ENCODE measurements at places on chromosomes 5 and 9.

- DNase-seq, result no peak
Measured at GRCh38 chr9:19485193-19485592, 76.4 kb downstream of the ACER2 start.

DNA sequence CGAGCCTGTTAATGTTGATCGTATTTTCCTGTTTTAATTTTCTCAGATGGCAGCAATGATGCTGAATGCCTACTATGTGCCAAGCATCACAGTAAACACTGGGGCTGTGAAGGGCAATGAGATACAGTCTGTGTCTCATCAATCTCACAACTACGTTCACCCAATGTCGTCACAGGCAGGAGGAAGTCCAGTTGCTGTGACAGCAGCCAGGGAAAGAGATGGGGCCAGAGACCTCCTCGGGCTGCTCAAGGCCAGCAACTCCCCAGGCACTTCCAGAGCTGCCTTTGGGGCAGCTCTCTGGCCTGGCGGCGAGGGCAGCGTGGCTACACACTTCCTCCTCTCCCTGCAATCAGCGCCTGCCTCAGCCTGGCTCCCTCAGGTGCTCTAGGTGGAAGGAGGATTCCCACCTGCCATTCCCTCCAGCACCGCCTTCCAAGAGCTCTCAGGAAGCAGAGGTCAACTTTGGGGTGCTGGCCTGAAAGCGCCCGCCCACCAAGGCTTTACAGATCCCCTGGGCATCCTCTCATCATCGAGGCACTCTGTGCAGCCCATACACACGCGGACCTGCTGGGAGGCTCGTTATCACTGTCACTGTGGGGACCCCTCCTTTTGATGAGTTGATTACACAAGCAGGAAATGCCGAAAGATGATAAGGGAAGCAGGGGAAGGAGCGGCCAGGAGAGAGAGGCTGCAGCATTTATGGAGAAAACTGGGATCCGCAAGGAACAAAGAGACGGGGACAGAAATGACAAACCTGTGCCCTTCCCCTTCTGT, 159.2 kb downstream of the ZDHHC21 start:
- DNase-seq, result no peak

DNA sequence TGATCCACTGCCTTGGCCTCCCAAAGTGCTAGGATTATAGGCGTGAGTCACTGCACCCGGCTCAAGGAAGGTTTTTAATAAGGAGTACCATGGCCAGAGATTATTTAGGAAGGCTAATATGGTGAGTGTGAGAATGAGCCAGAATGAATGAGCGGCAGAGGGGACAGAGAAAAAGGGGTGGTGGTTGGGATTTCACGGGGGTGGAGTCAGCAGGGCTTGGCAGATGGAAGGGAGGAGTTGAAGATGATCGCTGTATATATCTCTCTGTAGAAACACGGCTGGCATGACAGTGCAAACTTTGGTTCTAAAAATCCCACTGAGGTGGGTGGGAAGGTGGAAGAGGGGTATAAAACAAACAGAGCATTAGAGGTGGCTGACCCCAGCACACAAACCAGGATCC, 176.7 kb upstream of the TBC1D2 start:
- no peak for DNase-seq

GRCh38 chr9:137301081-137301947, 757 bp downstream of the NRARP start:
- DNase-seq, result peak; percentile 29

DNA sequence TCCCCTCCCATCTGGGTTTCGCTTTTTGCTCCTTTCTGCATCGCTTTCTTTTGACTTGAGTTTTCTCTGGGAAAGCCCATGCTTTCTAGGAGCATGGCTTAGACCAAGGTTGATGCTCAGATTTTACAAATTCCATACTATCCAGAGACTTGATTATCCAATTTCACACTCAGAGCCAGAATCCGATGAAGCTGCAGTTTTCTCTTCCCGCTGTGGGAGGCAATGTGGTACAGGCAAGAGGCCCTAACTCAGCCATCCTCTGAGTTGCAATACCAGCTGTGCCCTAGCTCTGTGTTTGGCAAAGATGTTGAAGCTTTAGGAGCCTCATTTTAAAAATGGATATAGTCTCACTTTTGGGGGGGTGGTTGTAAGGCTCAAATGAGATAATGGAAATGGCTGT, 85.1 kb downstream of the BRINP1 start:
- DNase-seq, result no peak

- no peak for DNase-seq
Measured at GRCh38 chr9:82410866-82411265, 422.3 kb downstream of the SPATA31D1 start.

DNA sequence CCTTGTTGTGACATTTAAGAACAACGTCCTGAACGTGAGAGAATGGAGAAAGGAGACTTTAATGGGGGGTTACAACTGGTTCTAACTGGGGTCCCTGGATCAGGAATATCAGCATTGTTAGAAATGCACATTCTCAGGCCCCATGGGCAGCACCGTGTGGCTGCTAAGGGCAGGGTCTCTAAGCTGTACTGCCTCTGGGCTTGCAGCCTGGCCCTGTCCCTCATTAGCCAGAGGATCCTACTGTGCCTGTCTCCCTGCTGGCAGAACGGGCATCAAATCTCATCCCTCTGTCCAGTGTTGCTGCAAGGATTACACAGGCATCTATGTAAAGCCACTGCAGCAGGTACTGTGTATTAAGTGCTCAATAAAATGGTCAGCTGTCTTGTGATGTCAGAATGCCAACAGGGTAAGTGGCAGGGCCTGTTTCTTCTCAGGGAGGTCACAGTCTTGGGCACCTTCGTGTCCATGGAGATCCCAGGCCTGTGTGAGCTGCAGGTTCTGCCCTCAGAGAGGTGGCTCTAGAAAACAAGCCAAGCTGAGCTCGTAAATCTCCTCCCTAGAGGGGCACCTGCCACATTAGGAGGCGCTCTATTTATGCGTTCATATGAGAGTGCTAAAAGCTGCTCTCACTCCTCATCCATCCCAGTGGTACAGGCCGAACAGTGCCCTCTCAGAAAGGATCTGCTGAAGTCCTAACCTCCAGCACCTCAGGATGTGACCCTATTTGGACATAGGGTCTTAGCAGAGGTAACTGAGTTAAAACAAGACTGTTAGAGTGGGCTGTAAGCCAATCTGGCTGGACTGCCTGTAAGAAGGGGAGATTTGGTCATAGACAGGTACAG, 210.5 kb downstream of the GADD45G start:
- no peak for DNase-seq

DNA sequence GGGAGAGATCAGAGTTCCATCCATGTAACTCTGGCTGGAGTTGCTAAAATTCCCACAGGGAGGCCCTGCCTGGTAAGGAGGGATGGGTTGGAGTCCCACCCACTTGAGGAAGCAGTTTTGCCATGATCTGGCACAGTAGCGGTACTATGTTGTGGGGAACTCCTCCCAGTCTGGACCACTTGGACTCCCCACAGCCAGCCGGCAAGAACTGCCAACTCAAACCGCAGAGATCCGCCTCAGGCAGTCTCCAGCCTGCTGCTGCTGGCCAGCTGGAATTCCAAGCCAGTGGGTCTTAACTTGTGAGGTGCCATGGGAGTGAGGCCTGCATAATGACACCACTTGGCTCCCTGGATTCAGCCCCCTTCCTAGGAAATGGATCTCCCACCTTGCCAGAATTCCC, 151.9 kb downstream of the NDUFS4 start:
- no peak for DNase-seq

DNA sequence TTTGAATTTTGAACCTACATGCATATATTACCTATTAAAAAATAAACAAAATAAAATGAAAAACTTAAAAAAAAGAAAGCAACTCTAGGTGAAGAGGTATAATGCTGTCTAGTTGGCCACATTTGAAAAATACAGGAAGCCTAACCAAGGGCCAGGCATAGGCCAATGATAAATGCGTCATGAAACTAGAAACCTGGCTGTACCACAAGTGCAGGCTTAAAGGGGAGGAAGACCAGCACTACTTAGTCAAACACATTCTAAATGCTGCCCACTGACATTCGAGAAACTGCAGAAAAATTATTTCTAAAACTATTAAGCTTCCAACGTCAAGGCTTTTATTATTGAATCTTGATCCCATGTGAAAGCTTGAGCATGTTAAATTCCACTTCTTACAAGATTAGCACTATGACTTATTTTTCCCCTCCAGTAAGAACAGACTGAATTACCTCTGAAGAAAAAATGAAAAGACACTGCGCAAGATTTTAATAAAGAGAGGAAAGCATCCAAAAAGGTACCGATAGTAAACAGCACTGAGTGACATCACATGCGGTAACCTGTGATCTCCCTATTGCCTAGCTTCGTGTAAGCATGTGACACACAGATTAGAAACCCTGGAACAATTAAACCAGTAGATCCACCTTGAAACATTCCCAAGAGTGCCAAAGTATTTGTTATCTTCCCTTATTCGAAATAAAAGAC, 16.2 kb downstream of the CDC14B start:
- no peak for DNase-seq

DNA sequence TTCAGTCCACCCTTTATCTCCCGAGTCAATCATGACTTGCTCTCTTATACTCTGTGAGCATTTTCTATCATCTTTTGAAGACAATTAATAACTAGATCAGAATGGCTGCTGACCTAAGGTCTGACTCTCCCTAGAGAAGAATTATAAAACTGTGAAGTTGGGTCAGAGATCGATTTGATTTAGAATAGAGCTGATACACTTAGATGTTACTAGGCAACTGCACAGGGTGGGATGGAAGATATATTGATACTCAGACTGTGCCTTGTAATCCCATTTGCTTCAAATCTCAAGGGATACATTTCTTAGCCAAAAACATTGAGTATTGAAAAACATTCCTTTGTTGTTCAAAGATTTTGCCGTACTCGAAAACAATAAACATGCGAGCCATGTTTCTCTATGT, 106.0 kb upstream of the NMUR2 start:
- no peak for DNase-seq

- DNase-seq, result no peak
Measured at GRCh38 chr9:4167079-4167671, 132.7 kb downstream of the GLIS3 start.

DNA sequence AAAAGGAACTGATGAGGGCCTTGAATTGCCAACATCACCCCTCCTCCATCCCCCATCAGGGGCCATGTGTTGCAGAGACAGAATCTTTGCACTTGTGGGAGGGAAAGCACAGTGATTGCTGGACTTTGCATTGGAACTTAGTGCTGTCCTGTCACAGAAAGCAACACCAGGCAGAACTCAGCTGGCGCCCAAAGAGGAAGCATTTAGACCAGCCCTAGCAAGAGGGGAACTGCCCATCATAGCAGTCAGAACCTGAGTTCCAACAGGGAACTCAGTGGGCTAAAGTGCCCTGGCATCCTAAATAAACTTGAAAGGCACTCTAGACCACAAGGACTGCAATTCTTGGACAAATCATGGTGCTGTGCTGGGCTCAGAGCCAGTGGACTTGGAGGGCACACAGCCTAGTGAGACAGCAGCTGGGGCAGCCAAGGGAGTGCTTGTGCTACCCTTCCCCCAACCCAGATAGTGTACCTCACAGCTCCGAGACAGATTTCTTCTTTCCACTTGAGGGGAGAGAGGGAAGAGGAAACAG, 128.1 kb downstream of the ACTL7B start:
- no peak for DNase-seq

GRCh38 chr5:175627005-175627404, 30.9 kb upstream of the HRH2 start:
- DNase-seq, result no peak

DNA sequence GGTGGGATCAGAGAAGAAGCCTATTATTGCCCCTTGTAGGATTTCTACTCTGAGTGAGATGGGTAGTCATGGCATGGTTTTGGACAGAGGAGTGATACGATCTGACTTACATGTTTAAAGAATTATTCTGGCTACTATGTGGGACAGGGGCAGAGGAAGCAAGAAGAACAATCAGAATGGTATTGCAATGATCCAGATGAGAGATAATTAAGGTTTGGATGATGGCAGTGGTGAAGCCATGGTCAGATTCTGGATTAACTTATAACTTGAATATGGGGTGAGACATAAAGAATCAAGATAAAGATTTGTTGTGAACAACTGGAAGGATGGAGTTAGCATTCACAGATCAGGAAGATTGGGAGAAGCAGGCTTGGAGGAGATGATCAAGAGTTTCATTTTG, 3.4 kb upstream of the HEMGN start:
- no peak for DNase-seq

- no peak for DNase-seq
Measured at GRCh38 chr9:110105107-110105506, 102.9 kb downstream of the C9orf152 start.

GRCh38 chr9:120324996-120325642, 254.8 kb downstream of the CDK5RAP2 start:
- DNase-seq, result no peak

- no peak for DNase-seq
Measured at GRCh38 chr5:197892-198489, 6.7 kb downstream of the LRRC14B start.

DNA sequence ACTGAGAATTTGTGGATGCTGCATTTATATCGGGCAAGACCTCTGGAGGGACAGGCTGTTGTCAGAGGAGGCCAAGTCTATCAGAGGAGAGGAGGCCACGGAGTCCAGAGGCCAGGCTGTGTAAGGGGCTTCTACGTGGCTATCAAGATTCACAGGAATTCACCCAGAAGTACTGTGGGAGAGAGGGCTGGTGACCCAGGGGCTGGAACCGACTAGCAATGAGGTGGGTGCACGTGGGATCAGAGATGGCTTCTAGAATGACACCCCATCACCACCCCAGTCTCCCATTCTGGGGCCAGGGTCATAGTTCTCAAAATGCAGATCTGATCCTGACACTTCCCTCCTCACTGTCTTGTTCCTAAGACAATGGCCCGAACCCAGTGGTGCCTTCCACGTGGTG, 61.2 kb upstream of the PHYKPL start:
- no peak for DNase-seq

- no peak for DNase-seq
Measured at GRCh38 chr9:36218411-36218901, 27.7 kb downstream of the CLTA start.
